Fibroblast of mammary gland (primary cell): ENCODE measurements at places on chromosomes 1 and 21.

DNA sequence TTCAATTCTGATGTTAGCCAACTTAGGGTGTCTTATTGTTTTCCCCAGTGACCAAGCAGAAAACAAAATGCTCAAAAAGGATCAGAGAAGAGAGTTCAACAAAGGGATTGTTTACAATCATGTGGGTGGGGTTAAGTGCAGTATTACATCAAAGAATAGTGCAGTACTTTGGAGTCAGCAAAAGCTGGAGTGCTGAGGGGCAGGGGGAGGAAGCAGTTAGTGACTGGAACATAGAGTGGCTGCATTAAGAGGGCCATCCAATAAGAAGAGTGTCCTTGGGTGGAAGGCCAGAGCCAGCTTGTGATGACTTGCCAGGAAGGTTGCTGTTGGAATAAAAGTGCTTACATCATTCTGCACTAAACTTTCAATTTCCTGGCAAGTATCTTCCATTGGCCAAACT, 175.5 kb downstream of the CYYR1 start:
- DNase-seq = no peak

- DNase-seq = no peak
Measured at GRCh38 chr1:181115368-181115684, 26.8 kb downstream of the IER5 start.

DNA sequence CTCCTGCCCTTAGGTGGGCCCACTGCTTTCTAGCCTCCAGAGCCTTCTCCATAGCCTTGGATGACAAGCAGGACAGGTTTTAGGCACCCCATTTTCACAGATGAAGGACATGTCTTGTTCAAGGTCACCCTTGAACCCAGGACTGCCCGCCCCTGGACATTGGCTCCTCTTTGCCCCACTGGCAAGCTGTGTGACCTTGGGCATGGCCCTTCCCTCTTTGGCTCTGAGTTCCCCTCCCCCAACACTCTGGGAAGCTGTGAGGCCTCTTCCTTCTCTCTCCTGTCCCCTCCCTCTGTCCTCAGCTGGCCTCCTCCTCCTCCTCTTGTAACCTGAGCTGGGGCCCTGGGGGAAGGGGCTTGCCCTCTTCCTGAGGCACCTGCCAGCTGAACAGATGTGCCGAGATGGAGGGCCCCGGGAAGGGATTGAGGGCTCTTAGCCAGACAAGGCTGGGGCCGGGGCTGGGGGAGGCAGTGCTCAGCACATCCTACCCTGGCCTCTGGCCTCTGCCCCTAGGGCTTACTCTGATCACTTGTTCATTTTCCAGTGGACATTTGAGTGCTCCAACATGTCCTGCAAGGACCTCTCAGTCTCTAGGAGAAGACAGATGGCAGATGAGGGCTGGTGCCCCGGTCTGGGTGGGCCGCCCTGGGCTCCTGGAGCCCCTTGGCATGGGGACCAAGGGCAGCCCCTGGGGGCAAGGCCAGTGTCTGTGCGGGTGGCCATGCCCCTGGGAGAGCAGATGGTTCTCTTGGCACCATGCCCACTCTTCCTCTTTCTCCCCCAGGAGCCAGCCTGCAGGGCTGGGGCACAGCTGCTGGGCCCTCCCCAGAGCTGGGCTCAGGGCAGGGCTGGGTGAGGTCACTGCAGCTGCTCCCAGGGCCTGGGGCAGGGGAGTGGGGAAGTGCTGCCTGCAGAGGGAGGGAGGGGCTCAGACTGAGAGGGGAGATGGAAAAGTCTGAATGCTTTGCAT, 10.7 kb downstream of the FOXO6 start:
- DNase-seq = no peak

DNA sequence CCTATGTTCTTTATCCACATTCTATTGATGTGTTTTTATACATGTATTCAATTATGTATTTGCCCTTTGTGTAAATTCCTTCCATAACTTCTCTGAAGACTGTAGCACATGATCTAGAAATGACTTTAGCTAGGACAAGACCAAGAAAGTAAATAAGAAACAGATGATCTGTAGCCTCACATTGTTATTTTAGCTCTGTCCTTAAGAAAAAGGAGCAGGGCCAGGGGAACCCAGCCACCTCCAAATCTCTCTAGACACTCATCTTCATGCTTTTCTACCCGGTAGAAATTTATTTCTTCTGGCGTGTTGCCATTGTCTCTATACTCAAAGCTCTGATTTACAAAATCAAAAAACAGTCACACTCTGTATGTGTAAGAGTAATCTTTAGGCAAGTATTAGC, 27.1 kb downstream of the CDC7 start:
- peak; percentile 67 for DNase-seq

GRCh38 chr1:220189750-220190347, 82.4 kb downstream of the RAB3GAP2 start:
- peak; percentile 53 for DNase-seq
